ENCODE measurements at places on chromosomes 5 and 9.
A peak's percentile ranks its signal among the peaks of the same experiment; 100 is the strongest.

DNA sequence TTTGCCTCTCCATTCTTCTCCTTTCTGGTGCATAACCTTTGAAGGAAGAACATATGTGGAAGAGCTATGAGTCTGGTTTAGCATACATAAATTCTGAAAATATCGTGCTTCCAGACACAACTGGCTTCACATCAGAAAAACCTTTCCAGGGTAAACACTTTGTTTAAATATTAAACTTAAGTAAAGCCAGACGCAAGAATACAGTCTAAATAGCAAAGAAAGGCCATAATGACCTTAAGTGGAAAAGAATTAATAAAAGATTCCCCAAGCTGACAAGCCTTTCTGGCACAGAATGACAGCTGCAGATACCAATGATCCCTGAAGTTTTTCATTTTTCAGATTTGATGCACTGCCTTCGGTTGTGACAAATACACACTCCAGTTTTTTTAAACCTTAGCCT, 13.5 kb upstream of the TSSK1B start:
- H3K4me1 ChIP-seq = peaks cover 2% of the 10 kb centered on the region
- H3K4me3 ChIP-seq = no peak overlapping the region

DNA sequence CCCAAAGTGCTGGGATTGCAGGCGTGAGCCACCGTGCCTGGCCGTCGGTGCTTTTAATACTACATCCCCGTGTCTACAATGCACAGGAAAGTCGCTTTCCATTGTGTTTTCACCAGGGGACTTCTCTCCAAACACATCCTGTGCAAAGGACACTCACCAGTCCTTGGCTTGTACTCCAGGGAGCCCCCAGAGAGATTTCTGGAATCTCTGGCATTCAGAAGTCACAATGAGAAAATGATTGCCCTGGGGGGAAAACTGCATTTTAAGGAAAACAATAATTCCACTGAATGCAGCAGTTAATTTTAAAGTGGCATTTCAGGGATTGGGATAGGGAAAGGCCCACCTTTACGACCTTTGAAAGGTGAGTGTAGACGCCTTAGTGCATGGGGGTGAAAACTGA, 112.0 kb downstream of the ADAMTS16 start:
- no peak overlapping the region for H3K4me3 ChIP-seq
- H3K27me3 ChIP-seq = no peaks in the 10 kb centered on the region
- H3K36me3 ChIP-seq = no peaks in the 10 kb centered on the region
- H3K27ac ChIP-seq = no peak overlapping the region
- DNase-seq = no peak

- H3K27me3 ChIP-seq = no peaks in the 10 kb centered on the region
- no peak overlapping the region for H3K4me3 ChIP-seq
- no peak overlapping the region for H3K27ac ChIP-seq
- DNase-seq = no peak
- H3K36me3 ChIP-seq = no peaks in the 10 kb centered on the region
Observed at GRCh38 chr5:122401976-122402725, 90.1 kb downstream of the SNCAIP start.

DNA sequence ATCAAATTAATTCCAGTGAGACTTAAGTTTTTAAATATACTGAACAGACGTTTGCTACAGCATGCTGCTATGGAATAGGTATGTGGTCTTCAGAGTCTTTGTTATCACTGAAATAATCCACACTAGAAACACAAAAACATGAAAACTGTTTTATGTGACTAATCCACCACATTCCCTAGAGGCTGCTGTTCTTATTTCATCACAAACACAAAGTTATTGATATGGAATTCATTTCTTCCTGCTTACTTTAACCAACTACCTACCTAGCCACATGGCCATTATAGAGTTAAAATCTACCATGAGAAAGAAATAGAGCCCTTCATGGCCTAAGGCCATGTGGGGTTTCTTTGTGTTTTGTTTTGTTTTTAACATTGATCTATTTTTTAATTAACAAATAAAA, 232.3 kb upstream of the PTGER4 start:
- H3K4me1 ChIP-seq = no peaks in the 10 kb centered on the region
- H3K27ac ChIP-seq = no peak overlapping the region
- no peaks in the 10 kb centered on the region for H3K36me3 ChIP-seq
- H3K4me3 ChIP-seq = no peak overlapping the region
- H3K27me3 ChIP-seq = no peaks in the 10 kb centered on the region

GRCh38 chr9:126612326-126612812, 1.4 kb upstream of the LMX1B start:
- DNase-seq = peak; percentile 64
- no peaks in the 10 kb centered on the region for H3K4me1 ChIP-seq
- H3K36me3 ChIP-seq = no peaks in the 10 kb centered on the region
- H3K27me3 ChIP-seq = peaks cover 88% of the 10 kb centered on the region

GRCh38 chr9:114774524-114774923, 31.3 kb downstream of the TNFSF15 start:
- no peaks in the 10 kb centered on the region for H3K27me3 ChIP-seq
- no peaks in the 10 kb centered on the region for H3K4me1 ChIP-seq
- H3K4me3 ChIP-seq = no peak overlapping the region
- H3K27ac ChIP-seq = no peak overlapping the region
- no peaks in the 10 kb centered on the region for H3K36me3 ChIP-seq

DNA sequence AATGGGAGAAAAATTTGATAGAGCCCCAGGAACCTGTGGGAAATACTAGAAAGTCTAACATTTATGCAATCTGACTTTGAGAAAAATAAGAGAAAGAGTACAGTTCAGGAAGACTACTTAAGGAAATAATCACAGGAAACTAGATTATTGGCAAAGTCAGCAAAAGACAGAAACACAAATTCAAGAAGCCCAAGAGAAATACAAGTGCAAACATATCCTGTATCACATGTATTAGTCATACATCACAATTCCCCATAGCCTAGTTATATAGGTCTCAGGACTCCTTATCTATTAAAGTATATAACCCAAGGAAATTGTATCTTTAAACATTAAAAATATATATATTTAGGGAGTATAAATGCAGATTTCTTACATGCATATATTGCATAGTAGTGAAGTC, 100.8 kb downstream of the HOMER1 start:
- H3K36me3 ChIP-seq = peaks cover 9% of the 10 kb centered on the region
- no peak overlapping the region for H3K27ac ChIP-seq
- no peaks in the 10 kb centered on the region for H3K27me3 ChIP-seq
- H3K4me1 ChIP-seq = no peaks in the 10 kb centered on the region
- no peak for DNase-seq
- H3K4me3 ChIP-seq = no peak overlapping the region

- H3K4me3 ChIP-seq = no peak overlapping the region
- DNase-seq = no peak
- no peaks in the 10 kb centered on the region for H3K36me3 ChIP-seq
- no peaks in the 10 kb centered on the region for H3K27me3 ChIP-seq
Observed at GRCh38 chr9:129270205-129270604, 92.1 kb upstream of the IER5L start.

DNA sequence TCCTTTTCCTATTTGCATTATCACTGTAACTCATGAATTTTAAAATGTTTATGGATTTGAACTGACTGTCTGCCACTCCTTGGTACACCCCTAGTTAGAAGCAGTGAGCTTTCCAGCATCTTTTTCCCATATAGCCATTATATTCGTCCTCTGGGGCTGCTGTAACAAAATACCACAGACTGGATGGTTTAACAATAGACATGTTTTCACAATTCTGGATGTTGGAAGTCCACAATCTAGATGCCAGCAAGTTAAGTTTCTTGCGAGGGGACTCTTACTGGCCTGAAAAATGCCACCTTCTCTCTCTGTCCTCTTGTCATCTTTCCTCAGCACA, 530.0 kb downstream of the SEMA5A start:
- no peaks in the 10 kb centered on the region for H3K36me3 ChIP-seq
- H3K27ac ChIP-seq = peak overlapping the region; percentile 82
- H3K27me3 ChIP-seq = no peaks in the 10 kb centered on the region
- H3K4me3 ChIP-seq = no peak overlapping the region
- H3K4me1 ChIP-seq = no peaks in the 10 kb centered on the region
- no peak for DNase-seq

DNA sequence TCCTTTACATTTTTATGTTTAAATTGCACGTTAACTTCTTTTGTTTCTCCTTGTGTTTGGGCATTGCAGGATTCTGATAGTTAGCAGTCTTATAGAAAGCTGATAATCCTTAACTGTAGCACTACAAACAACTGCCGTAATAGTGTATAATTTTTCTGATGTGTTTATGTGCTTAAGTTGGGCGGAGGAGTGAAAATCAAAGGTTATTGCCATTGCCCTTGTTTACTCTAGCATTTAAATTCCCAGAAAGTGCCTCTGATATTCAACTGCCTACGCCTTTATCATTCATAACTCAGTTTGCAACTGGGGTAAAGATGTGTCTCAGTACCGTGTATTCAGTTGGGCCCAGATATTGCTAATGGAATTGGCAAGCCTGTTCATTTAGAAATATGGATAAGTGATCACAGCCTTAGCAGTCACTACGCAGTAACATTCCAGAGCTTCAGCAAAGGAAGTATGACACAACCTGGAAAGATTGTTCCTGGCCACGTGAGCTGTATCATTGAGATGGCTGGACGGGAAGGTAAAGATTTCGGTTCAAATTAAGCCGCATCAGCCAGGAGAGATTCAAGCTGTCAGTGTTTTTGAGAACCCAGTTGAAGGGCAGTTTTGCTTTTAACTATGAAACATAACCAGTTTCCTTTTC, 28.1 kb upstream of the LRRTM2 start:
- peak overlapping the region; percentile 56 for H3K27ac ChIP-seq
- no peaks in the 10 kb centered on the region for H3K27me3 ChIP-seq
- H3K36me3 ChIP-seq = peaks cover 16% of the 10 kb centered on the region
- no peaks in the 10 kb centered on the region for H3K4me1 ChIP-seq
- no peak for DNase-seq
